Sciatic nerve (tissue), 2 donors: ENCODE measurements at places on chromosomes 5 and 9.

DNA sequence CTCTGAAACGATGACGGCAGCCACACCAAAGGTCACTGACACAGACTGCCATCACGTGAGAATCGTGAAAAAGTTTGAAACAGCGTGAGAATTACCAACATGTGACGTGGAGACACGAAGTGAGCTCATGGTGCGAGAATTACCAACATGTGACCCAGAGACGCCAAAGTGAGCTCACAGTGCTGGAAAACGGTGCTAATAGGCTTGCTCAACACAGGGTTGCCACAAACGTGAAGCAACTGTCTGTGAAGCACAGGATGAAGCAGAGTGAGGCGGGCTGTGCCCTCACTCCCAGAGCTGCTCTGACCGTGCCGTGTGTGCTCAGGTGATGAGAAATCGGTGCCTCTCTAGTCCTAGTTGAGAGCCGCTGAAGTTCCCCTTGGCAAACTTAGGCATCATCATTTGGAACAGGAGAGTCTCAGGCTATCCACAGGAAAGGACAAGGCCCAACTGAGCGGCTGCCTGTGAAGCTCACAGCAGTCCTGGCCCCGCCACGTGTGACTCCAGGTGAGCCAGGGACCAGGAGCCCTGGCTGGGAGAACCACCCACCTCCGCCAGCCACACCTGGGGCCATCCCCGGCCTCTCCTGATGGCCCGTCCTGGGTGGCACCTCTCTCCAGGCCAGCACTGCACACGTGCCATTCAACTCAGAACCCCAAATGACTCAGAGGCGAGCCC, 29.8 kb upstream of the SLC6A3 start:
- DNase-seq, result no peak

- peak; percentile 65 for DNase-seq
These were observed 36.3 kb downstream of the VCP start for GRCh38 chr9:35035851-35036701.

GRCh38 chr9:35226651-35227050, 64.8 kb downstream of the UNC13B start:
- DNase-seq, result no peak

GRCh38 chr5:3428334-3428733, 167.3 kb upstream of the IRX1 start:
- DNase-seq, result no peak

- DNase-seq, result no peak
These were observed 123.1 kb upstream of the ANKRD55 start for GRCh38 chr5:56356121-56356835.

GRCh38 chr9:130034570-130034969, 8.4 kb downstream of the FNBP1 start:
- no peak for DNase-seq

DNA sequence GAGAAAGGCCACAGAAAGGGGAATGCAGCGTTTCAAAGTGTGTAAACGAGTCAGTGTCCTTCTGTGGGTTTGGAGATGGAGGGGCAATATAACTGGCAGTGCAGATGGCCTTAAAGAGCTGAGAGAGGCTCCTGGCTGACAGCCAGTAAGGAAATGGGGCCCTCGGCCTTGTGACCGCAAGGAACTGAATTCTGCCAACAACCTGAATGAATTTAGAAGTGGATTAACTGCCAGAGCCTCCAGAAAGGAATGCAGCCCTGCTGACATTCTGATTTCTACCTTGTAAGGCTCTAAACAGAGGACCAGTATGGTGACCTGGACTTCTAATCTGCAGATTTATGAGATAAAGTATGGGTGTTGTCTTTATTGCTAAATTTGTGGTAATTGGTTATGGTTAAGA, 17.5 kb upstream of the NREP start:
- DNase-seq, result peak; percentile 59

DNA sequence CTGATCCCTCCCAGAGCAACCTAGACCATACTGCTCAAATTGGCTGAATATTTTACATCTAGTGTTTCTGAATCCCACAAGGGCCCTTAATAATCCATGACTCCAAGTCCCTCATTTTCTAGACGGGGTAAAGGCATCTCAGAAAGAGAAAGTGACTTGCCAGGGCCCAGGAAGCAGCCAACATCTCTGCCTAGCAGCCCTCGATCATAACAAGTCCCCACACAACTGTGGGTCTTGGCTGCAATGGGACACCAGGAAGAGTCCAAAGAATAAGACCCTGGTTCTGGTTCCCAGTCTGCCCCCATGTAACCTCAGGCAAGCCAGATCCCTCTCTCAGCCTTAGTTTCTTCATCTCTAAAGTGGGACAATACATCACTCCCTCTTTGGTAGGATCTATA, 6.3 kb downstream of the ANXA6 start:
- no peak for DNase-seq

DNA sequence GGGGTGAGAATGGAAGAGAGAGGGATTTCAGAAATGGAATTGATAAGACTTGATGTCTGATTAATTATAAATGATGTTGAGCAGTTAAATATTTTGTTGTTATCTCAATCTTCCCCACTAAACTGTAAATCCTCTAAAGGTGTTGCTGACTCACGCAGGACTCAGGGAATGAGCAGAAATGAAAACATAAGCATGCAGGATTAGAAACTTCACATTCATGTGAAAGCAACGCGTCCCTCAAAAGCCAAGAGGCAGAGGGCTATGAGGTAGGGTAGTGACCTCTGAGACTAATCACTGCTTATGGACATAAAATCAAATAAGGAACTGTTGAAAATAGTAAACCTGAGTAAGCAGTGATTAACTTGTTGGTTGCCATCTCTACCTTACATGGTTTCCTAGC, 21.1 kb downstream of the ADAMTSL1 start:
- DNase-seq, result no peak

DNA sequence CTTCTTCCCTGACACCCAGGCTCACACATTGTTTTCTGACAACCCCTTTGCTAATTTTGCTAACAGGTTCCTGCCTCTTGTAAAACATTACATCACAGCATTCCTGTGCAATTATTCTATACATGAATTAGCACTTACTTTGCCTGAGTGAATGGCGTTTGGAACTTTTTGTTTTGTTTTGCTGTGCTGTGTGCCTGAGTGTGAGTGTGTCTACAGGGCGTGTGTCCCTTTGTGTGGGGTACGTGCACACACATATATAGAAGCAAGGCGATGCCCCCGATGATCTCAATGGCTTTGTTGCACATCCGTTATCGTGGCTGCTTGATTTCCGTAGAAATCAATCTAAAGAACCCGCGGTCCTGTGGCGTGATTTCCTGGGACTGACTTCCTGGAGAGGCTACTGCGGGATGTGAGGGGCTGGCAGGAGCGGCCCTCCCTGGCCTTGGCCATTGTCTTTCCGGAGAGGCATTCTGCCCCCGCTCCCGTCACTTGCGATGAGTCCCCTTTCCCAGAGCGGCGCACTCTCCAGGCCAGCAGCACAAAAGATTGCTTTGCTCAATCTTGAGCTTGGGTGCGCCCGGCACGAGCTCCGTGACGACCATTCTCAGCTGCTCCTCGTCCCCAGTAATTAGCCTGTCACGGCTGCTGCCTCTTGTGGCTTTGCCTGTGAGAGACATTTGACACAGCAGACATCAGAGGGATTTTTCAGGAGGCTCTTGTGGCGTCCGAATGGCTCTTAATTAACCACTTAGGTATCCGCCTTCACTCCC, 398.1 kb upstream of the IRX1 start:
- DNase-seq, result no peak

DNA sequence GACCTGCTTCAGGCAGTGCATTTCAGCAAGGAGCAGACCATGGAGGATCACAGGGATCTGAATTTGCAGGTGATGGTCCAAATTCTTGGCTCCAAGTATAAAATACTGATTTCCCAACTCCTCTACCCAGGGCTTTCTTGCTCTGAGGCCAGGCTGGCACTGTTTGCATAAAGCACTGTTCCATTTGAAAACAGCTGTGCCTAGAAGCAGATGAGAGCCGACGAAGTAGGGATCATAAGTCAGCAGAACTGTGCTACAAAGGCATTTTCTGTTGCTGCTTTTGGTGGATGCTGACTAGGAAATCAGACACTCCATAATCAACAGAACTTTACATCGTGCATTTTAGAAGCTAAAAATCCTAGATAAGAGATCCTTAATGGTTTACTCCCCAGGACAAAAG, 126.4 kb downstream of the MAT2B start:
- no peak for DNase-seq

- DNase-seq, result no peak
These were observed 82.8 kb upstream of the TLE1 start for GRCh38 chr9:81772144-81772543.

DNA sequence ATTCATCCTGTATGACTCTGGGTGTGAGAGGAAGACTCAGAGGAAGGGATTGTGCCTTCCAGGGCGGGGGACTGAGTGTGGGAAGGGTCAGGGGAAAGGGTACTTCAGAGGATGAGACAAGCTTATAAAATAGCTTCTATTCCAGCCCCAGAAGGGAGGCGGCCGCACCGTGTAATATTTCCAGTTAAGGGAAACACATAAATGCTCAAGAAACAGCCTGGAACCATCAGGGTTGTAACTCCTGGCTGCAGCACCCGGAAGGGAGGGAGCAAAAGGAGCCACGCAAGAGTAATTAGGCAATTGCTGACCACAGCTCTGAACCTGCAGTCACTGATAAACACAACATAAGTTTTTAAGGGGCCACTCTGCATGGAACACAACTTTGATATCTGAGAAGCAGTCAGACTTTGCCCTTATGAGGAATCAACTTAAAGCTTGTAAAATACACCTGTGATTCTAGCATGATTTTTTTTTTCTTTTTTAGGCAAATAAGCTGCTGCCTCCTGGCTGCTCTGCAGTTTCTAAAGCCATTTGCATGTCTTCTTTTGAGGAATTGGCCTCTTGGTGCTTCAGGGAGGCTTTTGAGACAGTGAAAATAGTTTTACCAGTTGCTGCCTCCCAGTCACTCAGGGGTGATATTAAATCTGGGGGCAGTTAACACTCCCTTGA, 382.7 kb downstream of the ENC1 start:
- peak; percentile 72 for DNase-seq

- DNase-seq, result peak; percentile 51
These were observed 6.1 kb downstream of the NPR2 start for GRCh38 chr9:35797311-35798109.

- no peak for DNase-seq
These were observed 63.6 kb upstream of the UBAC1 start for GRCh38 chr9:136024696-136025316.

DNA sequence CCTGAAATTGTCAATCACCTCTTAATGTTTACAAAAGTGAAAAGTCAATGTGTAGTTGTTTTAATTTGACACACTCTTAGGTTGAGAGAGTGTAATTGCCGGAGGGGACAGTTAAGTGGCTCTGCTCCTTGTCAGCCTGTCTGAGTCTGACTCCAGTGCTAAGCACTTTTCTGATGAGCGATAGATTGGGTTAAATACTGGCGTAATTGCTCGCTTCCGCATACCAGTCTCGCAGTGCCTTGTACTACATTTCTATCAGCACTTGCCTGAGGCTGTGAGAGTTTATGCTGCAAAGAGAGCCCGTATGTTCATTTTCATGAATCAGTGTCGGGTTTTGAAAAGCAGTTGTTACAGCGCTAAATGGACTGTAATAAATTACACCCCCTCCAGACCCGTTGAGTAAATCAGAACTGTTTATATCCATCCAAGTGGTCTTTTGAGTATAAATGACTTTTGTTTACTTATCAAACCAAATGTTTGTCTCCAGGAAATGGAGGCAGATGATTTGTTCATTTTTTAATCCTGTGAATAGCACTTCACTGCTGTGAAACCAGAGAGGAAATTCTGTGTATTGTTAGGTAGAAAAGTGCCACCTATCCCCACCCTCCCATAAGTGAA, 41.0 kb upstream of the DMRT3 start:
- no peak for DNase-seq

GRCh38 chr5:65209341-65209740, 272.4 kb downstream of the ADAMTS6 start:
- DNase-seq, result no peak

- no peak for DNase-seq
These were observed 4.6 kb upstream of the SMIM32 start for GRCh38 chr5:136197462-136198142.

DNA sequence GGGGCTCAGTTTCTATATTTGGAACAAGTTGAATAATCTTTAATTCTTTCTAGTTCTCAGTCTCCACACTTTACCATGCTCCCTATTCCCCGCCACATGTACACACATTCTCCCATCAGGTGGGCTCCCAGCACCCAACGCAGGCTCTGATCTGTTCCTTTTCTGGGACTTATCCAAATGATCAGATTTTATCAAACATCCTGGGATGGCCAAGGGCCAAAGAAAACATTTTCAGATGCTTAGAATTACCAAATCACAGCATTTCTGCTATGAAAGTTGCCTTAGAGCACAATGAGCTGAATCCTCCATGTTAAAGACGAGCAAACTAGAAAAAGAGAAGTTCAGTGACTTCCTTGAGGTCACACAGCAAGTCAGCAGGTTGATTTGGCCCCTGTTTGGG, 153.4 kb downstream of the SEC61B start:
- DNase-seq, result no peak

- DNase-seq, result no peak
These were observed 621 bp upstream of the GCNT4 start for GRCh38 chr5:75053054-75053303.

DNA sequence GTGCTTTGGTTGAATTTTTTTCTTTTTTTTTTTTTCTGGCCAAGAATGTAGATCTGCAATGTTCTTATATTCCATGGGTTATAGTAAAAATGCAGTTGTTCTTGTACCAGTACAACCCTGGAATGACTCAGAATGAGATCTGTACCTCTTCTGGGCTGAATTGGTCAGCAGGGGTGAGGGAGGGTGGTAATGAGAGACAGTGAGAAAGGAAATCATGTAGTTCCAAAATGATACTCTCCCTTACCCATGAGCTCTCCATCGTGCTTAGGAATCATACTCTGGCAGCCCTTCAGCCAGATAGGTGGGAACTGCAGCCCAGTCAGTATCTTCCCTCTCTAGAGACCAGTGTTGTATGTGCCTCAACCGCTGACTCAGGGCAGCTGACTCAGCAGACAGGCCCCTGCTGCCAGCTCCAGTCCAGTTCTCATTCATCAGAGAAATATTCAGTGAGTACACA, 2.1 kb upstream of the GLIS3 start:
- peak; percentile 65 for DNase-seq

DNA sequence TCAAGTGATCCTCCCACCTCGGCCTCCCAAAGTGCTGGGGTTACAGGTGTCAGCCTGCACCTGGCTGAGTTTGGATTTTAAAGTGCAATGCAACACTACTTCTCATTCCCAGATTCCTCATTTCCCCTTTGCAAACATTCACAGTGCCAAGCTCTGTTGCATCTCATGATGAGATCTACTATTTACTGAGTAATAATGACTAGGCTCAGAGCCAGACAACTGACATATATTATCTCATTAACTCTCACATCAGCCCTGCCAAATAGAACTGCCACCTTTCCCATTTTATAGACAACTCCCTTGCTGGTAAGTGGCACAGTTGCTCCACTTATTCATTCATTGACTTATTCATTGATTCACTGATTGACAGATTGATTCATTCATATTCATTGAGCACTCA, 7.0 kb downstream of the PDE6A start:
- DNase-seq, result no peak

DNA sequence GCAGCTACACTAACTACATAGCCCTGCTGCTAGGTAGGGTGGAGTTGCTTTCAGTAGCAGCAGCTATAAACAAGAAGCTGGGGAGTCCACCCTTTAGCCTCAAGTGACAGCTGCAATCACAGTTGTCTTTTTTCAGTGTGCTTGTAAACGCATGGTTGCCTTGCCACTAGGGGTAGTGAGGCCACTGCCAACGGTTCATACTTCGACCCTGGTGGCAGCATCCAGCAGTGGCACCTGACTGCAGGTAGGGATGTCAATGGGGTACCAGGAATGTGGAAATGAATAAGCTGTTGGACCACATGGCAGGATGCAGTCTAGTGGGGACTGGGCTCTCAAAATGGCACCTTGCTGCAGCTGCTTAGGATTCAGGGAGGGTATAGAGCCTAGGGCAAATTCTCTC, 367.2 kb downstream of the RASEF start:
- no peak for DNase-seq

- no peak for DNase-seq
These were observed 111.1 kb downstream of the WNK2 start for GRCh38 chr9:93295031-93295430.
